Neural crest cell (in vitro differentiated cells): ENCODE measurements at places on chromosomes 12 and 14. TPM values are rescaled to one million over a fixed set of nuclear protein-coding genes. Genes with fewer than 3 reads are reported as not detected.

The ARHGEF25 gene
- total RNA-seq: 41.2 and 43.8 TPM in 2 replicates

The ITGA7 gene
- 57.9 and 63.7 TPM in 2 replicates for total RNA-seq

The FERMT2 gene
- total RNA-seq: 57.2 and 64.2 TPM in 2 replicates

The TBC1D30 gene
- 2.0 and 2.6 TPM in 2 replicates for total RNA-seq

The CEP170B gene
- 14.0 and 14.4 TPM in 2 replicates for total RNA-seq

The POTEG gene
- total RNA-seq: not detected in 2 replicates

The GPR137C gene
- 3.9 and 4.2 TPM in 2 replicates for total RNA-seq

The AQP6 gene
- 0.21 TPM in 1 of 2 replicates, not detected in the other for total RNA-seq

The GYS2 gene
- total RNA-seq: not detected in 2 replicates

The MGAT2 gene
- 31.8 and 32.3 TPM in 2 replicates for total RNA-seq

The POTEM gene
- total RNA-seq: not detected in 2 replicates

The MYBPC1 gene
- 0.20 TPM in 1 of 2 replicates, not detected in the other for total RNA-seq
